ENCODE measurements at places on chromosomes 4 and X.

DNA sequence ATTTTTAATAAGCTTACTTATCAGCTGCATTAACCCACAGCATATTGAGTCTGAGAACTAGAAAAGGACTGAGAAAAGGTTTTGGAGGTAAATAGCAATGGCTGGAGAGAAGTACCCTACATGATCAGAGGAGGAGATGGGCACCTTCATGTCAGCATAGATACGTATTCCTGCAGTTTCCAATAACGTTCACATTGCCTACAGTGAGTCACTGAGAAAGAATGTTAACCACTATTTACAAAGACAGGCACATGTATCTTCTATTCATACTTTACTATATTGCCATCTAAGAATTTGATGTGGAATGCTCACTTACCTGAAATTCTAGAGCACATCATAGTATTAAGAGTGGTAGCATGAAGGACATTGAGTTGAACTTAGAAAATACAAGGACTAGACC, 92.5 kb downstream of the TLL1 start:
- DNase-seq = no peak

- DNase-seq = no peak
Measured at GRCh38 chr4:88585917-88586316, 6.4 kb upstream of the HERC3 start.

DNA sequence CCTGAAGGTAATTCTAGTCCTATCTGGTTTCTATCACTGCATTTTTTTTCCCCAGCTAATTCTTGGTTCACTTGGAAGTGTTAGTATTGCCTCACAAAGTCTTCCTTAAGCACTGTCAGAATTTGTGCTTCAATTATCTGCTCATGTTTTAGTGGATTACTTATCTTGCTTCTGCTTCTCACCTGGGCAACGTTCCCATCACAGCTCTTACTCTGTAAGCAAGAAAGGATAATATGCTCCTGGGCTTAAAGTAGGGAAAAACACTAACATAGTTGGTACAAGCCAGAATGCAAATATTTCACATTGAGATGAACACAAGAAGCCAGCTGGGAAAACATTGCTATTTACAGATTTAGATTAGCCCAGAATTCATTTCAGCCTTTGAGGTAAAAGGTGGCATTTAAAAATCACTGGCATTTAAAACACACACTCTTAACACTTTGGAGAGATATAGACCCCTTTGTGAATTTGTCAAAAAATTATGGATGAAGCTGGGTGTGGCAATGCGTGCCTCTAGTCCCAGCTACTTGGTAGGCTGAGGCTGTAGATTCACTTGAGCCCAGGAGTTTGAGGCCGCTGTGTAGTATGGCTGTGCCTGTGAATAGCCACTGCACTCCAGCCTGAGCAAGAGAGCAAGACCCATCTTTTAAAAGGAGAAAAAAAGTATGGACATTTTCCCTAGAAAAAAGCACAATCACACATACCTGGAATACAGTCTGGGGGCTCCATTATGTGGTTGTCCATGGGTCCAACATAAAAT, 6.6 kb upstream of the PTPN13 start:
- DNase-seq = no peak

- DNase-seq = no peak
Measured at GRCh38 chrX:129701624-129702069, 37.1 kb upstream of the XPNPEP2 start.

GRCh38 chrX:133413218-133413925, 1.9 kb downstream of the GPC4 start:
- no peak for DNase-seq

GRCh38 chrX:71537743-71538142, 4.8 kb downstream of the OGT start:
- no peak for DNase-seq

GRCh38 chr4:21664355-21664754, 284.2 kb downstream of the KCNIP4 start:
- no peak for DNase-seq

DNA sequence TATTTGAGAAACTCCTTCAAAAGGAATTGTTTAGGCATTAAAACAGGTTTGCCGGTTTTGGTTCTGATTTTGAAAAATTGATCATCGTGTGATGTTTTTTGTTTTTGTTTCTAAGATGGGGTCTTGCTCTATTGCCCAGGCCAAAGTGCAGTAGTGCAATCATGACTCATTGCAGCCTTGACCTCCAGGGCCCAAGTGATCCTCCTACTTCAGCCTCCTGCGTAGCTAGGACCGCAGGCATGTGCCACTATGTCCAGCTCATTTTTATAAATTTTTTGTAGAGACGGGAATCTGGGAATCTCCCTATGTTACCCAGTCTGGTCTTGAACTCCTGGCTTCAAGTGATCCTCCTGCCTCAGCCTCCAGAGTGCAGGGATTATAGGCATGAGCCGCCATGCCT, 35.0 kb downstream of the CLCN3 start:
- no peak for DNase-seq

- DNase-seq = no peak
Measured at GRCh38 chr4:74930162-74930561, 2.8 kb upstream of the PARM1 start.

DNA sequence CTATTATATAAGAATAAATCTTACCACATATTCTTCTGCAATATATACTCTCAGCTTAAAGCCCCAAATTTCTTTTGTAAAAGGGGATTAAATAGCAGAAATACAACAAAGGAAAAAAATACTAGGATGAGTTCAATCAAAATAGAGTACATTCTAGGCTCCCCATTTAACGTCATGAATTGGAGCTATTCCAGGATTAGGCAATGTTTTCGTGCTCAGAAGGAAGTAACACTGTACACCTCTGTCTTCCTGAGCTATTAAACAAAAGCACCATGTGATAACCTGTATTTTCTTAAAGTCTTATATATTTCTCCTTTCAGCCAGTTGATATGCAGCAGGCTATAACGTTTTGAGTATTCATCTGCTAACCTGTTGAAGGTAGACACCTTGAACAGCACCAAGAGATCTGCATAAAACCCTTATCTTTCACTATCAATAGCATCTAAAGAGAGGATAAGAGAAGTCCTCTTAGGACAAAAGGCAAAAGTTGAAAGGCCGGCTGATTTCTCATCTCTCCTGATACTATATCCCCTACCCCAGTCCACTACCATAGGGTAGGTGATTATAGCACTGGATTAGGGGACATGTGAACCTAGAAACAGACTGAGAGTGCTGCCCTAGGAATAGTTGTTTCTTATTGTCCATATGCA, 31.5 kb downstream of the TEC start:
- DNase-seq = no peak

DNA sequence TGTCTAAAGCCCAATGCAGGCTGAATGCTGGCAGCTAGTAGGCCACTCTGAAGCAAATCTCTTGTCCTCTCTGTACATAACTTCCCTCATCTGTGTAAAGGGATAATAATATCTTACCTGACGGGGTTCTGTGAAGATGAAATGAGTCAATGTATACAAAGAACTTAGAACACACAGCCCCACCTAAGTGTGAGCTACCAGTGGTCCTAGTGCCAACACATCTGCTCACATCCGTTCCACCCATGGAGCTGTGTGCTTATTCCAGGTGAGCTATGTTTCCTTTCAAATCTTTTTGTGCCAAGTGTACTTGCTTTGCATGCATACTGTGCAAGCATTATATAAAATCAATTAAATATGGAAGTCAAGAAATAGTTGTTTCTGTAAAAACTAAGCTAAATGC, 116.4 kb downstream of the TSPAN5 start:
- no peak for DNase-seq

- DNase-seq = no peak
Measured at GRCh38 chrX:38165023-38165422, 55.6 kb downstream of the SRPX start.

DNA sequence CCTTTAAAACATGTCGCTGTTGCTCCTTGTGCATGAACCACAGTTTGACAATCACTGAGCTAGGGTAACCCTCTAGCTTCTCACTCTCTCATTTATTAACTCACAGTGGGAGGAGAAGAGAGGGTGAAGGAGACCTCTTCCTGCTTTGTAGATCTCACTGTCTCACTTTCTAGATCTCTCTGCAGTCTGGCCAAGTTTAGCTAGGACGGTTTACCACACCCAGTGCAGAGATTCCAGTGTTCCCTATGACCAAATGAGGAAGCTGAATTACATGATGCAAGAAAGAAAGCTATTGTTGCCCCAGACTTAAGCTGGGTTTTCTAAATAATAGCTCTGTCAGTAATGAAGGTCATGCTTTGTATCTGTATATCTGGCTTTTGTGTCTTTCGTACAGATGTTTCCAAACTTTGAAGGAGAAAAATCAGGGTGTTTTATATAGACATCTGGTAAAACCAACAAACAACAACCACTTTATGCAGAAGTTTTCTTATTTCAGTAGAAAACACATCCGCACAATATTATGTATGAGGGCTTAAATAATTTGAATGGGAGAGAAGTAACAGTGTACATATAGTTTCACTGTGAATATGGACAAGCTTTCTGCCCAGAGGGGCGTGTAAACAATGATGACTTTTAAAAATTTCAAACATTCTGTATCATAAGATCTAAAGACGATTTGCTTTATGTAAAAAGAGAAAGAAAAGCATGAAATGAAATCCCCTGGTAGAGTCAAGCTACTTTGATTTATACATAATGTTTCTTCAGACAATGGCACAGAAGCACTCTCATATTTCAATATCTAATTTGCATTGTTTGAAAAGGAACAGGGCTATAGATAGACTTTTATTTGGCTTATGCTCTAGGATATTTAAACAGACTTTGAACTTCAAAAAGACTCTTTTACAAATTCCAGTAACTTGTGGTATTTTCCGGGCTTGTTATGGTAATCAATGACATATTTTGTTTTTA, 582.3 kb downstream of the FSTL5 start:
- DNase-seq = no peak

DNA sequence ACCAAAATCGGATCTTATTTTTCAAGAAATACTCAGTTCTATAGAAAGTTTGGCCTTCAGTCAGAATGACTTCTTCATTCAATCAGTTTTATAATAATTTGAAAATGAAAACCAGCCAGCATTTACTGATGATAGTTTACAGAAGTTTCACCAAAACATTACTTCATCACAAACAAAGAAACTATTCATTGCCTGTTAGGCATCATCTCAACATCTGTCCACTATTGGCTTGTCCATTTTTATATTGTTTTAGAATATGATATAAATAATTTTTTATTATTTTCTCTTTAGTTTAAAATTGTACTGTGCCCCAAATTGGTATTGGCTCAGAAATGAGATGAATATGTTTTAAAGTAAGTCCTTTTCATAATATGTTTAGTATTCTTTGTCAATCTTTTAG, 38.4 kb downstream of the FAT4 start:
- DNase-seq = no peak

GRCh38 chr4:135476272-135476671, 1274.7 kb upstream of the PABPC4L start:
- no peak for DNase-seq

DNA sequence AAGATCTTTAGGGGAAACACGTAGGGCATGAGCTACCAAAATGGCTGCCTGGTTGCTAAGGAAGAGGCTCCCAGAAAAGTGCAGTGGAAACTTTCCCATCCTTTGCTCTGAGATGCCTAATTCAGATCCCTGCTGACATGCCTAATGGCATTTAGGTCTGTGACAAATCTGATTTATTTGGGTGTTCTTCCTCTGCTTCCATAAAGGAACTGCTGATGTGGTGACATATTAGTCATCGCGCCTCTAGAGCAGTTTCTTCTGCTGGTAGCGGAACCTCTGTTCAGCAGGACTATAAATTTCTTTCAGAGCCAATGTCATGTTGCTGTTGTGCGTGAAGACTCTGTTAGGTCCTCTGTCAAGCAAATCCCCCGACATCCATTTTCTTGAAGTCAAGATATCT, 310.0 kb downstream of the PDHA2 start:
- no peak for DNase-seq

GRCh38 chr4:177667687-177668086, 225.4 kb upstream of the AGA start:
- no peak for DNase-seq

GRCh38 chrX:21798677-21799219, 40.7 kb upstream of the MBTPS2 start:
- DNase-seq = no peak

DNA sequence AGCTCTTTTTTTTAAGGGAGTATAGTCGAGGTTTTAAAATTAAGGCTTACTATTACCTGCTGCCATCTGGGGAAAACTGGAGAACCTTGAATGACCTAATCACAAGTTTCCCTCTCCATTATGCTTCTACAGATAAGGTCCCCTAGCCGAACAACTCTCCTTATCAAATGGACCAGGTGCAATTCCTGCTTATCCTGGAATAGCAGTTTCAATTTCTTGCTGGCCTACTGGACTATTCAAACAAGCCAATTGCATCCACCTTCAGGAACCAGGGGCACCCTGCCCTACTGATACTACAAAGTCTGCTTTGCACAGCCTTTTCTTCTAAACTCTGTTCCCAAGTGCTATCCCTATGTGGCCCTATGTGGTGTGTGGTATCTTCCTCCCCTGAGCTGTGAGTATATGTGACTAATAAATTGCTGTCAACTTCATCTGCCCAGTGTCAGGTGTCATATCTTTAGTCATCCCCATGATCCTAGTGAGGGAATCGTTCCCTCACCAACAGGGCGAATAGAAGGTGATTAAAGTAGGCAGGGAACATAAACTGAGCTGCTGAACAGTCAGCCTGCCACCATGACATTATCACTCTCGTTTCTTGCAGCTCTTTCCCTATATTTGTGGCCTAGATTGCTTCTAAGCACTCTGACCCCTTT, 128.5 kb downstream of the ATG4A start:
- no peak for DNase-seq

DNA sequence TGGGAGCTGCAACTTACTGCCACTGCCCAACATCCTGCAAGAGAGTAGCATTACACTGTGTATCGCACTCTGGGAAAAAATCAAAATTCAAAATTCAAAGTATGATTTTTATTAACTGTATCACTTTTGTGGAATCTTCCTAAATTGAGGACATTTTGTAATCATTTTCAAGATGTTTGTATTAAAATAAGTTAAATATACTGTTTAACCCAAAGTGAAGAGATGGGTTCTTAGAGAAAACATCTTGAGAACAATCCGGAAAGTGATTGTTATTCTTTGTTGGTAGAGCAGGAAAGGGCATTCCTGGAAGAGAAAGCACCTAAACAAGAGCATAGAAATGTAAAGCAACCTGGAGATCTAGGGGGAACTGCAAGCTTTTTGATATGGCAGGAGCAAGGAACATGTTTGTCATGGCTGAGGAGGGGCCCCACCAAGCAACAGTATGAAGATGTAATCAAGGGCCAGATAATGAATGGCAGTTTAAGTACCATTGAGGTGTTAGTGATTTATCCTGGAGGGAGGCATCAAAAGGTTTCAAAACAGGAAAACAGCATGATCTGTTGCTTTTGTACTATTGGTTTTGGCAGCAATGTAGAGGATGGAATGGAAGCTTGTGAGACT, 14.1 kb upstream of the SEC24D start:
- DNase-seq = no peak

DNA sequence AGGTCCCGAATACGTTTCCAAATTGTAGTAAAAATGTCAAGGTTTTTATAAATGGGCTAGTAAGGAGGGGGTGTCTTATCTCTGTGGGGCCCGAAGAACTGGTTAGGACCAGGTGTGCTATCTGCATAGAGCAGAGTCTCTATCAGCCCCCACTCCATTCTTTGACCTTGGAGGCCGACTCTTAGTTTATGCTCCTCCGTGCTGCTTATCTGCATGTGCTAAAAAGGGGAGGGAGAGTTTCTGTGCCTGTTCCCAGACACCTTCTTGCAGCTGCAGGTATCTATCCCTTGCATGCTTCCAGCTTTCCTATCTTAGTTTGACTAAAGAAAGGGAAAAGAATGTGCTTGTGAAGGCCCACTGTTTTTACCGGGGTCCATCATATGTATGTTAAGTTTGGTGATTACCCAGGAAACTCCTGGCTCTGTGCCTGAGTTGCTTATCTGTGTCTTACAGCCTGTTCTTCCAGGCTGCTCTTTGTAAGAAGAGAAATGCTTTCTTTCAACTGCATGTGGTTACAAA, 28.6 kb upstream of the NAF1 start:
- DNase-seq = no peak
